Activated B cell treated with CpG ODN at 0.5 μM for 24 hours (primary cell): ENCODE measurements at places on chromosomes 16 and 17. TPM values are rescaled to one million over a fixed set of nuclear protein-coding genes. Genes with fewer than 3 reads are reported as not detected.

Gene FOXN1
- total RNA-seq, result not detected in 2 replicates

DNA sequence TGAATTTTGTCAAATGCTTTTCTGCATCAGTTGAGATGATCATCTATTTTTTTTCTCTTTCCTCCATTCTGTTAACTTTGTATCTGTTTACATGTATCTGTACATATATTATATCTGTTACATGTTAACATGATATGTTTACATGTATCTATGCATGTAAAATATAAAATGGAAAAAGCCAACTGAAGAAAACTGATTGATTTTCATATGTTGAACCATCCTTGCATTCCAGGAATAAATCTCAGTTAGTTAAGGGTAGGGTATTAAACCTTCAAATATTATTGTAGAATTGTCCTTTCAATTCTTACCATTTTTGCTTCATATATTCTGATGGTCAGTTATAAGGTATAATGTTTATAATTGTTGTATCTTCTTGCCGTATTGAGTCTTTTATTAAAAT lies 336.1 kb downstream of the ZFHX3 start:
- peaks cover 38% of the 10 kb centered on the region for H3K36me3 ChIP-seq
- H3K27ac ChIP-seq, result no peak overlapping the region
- H3K4me3 ChIP-seq, result no peak overlapping the region
- H3K27me3 ChIP-seq, result no peaks in the 10 kb centered on the region
- no peak for DNase-seq

DNA sequence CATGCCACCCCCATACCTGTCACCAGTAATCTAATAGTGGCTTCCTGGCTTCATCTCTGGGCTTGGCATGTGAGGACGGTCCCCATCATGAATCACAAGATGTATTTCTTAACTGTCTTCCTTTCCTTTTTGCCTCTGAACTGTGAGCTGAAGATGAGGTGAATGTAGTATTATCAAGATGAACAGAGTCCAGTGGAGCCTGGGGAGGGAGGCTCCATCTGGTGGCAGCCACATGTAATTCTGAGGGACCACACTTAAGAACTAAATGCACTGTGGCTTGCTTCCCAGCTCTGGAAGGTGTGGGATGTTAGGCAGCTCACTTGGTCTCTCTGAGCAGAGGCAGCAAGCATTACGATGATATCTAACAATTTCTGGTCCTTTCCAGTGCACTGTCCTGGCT lies 354.9 kb upstream of the ASIC2 start:
- peaks cover 6% of the 10 kb centered on the region for H3K27me3 ChIP-seq
- H3K27ac ChIP-seq, result no peak overlapping the region
- no peak for DNase-seq
- H3K4me3 ChIP-seq, result no peak overlapping the region
- H3K4me1 ChIP-seq, result no peaks in the 10 kb centered on the region
- no peaks in the 10 kb centered on the region for H3K36me3 ChIP-seq

DNA sequence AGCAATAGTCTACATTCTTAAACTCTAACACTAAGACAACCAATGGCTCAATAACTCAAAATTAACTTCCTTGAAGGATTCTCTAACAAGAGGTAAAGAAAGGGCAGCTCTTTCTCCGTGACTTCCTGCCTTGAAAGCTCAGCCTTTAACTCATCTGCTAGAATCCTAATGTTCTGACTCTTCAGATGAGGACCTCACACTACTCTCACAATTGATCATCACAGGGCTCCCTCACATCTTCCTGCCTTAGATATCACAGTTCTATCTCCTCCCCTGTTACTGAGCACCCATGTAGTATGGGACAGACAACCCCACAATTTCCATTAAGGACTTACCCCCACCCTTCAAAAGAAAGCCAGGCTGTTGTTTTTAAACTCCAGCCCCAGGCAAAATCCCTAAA lies 33.5 kb downstream of the SMURF2 start:
- no peak overlapping the region for H3K27ac ChIP-seq
- no peak overlapping the region for H3K4me3 ChIP-seq
- peaks cover 13% of the 10 kb centered on the region for H3K36me3 ChIP-seq
- no peak for DNase-seq
- peaks cover 40% of the 10 kb centered on the region for H3K4me1 ChIP-seq

- H3K27me3 ChIP-seq, result no peaks in the 10 kb centered on the region
- peaks cover 23% of the 10 kb centered on the region for H3K4me1 ChIP-seq
- no peak for DNase-seq
These were observed 9.9 kb downstream of the CCDC182 start for GRCh38 chr17:57735230-57735629.

DNA sequence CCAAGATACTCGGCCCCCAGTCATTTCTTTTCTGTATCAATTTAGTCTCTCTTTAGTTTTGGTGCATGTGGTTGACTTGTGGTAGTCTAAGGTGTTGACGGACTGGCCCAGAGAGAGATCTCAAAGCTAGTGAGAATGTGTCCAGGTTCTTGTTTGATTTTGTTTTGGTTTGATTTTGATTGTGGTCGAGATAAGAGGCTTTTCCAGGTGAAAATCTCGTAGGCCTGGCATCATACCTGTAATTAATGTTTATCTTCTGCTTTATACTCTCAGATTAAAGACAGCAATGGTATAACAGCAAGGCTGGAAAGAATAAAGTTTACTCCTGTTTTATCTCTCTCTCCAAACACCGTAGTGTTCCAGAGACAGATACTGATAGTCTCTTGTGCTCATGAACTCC lies 172.4 kb upstream of the CACNG5 start:
- H3K27ac ChIP-seq, result no peak overlapping the region
- no peaks in the 10 kb centered on the region for H3K36me3 ChIP-seq
- H3K4me3 ChIP-seq, result no peak overlapping the region
- no peak for DNase-seq

Gene DNAH9
- not detected in 2 replicates for total RNA-seq

DNA sequence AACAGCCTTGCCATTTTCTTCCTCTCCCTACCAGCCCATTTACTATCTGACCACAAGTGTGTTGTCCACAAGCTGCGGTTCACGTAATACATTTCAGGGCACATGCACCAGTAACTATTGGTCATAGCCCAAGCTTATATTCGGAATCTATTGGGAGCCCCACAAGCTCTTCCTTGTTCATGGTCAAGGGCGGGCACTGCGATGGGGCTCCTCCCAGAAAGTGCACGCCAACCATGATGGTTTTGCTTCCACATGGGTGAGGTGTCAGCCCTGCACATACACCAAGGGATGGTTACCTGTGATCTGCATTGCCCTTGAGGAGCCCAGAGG lies 12.1 kb downstream of the THRA start:
- H3K27ac ChIP-seq, result peak overlapping the region; percentile 30
- no peaks in the 10 kb centered on the region for H3K27me3 ChIP-seq
- no peak for DNase-seq
- H3K4me3 ChIP-seq, result no peak overlapping the region

- peak overlapping the region; percentile 66 for H3K27ac ChIP-seq
- no peak for DNase-seq
- peaks cover 29% of the 10 kb centered on the region for H3K4me1 ChIP-seq
- H3K27me3 ChIP-seq, result no peaks in the 10 kb centered on the region
- no peak overlapping the region for H3K4me3 ChIP-seq
- peaks cover 21% of the 10 kb centered on the region for H3K36me3 ChIP-seq
These were observed 76.6 kb downstream of the CMIP start for GRCh38 chr16:81521141-81521626.

- H3K27ac ChIP-seq, result no peak overlapping the region
- no peaks in the 10 kb centered on the region for H3K4me1 ChIP-seq
- no peak overlapping the region for H3K4me3 ChIP-seq
- no peaks in the 10 kb centered on the region for H3K36me3 ChIP-seq
These were observed 37.4 kb downstream of the PMFBP1 start for GRCh38 chr16:72134507-72134906.

DNA sequence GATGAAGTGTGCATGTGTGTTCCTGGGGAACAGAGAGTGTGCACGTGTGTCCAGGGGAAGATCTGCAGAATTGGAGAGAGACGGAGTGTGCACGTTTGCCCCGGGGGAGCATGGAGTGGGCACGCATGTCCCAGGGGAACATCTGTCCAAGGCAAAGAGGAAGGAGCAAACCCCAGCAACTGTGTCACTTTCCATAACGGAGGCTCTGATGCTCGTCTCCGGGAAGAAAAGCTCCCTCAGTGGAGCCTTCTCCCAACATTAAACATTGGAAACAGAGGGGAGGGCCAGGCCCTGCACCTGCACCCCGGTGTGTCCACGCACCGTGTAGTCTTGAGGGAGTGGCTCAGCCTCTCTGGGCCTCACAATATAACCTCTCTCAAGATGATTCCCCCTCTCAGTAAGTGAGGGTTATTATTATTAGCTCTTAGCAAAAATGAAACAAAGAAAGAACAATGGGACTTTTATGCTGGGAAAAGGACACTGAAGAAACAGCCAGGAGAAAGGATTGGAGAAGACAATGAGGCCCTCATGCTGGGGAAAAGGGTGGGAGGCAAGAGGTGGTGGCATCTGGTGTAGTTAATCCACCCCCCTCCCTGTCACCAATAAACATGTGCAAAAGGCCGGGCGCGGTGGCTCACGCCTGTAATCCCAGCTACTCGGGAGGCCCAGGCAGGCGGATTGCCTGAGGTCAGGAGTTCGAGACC lies 7.6 kb downstream of the RAB40B start:
- no peak overlapping the region for H3K27ac ChIP-seq
- H3K27me3 ChIP-seq, result no peaks in the 10 kb centered on the region
- peaks cover 5% of the 10 kb centered on the region for H3K36me3 ChIP-seq
- no peaks in the 10 kb centered on the region for H3K4me1 ChIP-seq
- no peak overlapping the region for H3K4me3 ChIP-seq
- no peak for DNase-seq

DNA sequence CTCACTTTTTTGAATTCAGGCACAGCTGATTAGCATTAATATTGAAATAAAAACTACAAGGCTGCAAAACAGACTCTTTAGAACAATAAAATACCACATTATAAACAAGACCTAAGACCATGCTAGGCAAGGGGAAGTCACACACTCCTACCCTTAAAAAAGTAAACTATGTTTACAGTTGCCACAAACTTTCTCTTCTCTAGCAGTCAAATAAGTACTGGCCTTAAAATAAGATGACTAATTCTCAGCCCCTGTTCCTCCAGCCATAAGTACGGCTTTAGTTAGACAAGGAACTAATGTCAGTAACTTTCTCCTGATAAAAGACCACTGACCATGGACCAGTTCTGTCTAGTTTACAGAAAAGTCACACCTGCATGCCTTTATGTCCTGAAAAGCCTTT lies 19.5 kb upstream of the CPHXL start:
- H3K4me1 ChIP-seq, result no peaks in the 10 kb centered on the region
- DNase-seq, result no peak
- no peak overlapping the region for H3K27ac ChIP-seq
- no peaks in the 10 kb centered on the region for H3K36me3 ChIP-seq

- H3K4me1 ChIP-seq, result no peaks in the 10 kb centered on the region
- H3K27ac ChIP-seq, result no peak overlapping the region
- peaks cover 2% of the 10 kb centered on the region for H3K27me3 ChIP-seq
- peaks cover 8% of the 10 kb centered on the region for H3K36me3 ChIP-seq
- no peak for DNase-seq
These were observed 155.3 kb downstream of the CYB561 start for GRCh38 chr17:63290784-63291183.

Gene UBALD1
- 17.2 and 23.4 TPM in 2 replicates for total RNA-seq

DNA sequence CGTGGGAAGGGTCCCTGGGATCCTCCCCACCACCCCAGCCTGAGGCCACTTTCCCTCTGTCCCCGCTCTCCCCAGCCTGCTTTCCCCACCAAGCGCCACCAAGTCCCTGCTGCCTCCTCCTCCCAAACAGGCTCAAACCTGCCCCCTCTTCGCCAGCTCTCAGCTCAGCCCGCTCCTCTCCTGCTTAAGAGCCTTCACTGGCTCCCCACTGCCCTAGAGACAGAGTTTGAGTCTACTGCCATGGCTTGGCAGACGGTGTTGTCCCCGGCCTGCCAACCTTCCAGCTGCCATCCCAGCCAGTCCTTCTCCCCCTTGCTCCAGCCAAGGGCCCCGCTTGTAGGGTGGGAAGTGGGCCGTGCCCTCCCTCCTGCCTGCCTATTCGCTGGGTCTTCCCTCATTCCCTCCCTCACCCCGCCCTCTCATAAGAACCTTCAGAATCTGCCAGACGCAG lies 11.1 kb downstream of the IL4R start:
- no peak overlapping the region for H3K4me3 ChIP-seq
- H3K27ac ChIP-seq, result peak overlapping the region; percentile 31
- peaks cover 89% of the 10 kb centered on the region for H3K4me1 ChIP-seq
- no peaks in the 10 kb centered on the region for H3K27me3 ChIP-seq
- no peak for DNase-seq
- H3K36me3 ChIP-seq, result peaks cover 71% of the 10 kb centered on the region

DNA sequence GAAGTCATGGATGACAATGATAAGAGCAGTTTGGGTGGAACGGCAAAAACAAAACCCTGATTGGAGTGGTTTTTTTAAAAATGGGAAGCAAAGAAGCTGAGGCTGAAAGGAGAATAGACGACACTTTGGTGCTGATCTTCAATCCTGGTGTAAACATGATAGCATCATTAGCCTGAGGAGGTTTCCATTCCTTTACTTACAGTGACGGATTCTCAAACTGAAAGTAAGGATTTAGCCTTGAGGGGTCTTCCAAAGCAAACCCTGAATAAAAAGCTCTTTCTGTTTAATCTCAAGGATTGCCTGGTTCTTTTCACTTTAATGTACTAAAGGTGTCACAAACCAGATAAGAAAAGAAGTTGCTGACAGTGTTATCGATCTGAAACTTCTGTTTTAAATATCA lies 69.3 kb downstream of the KCNJ2 start:
- H3K36me3 ChIP-seq, result no peaks in the 10 kb centered on the region
- DNase-seq, result no peak
- no peaks in the 10 kb centered on the region for H3K27me3 ChIP-seq
- no peak overlapping the region for H3K27ac ChIP-seq
- H3K4me3 ChIP-seq, result no peak overlapping the region

GRCh38 chr17:5526821-5527598 lies 40.6 kb downstream of the MIS12 start:
- no peak overlapping the region for H3K27ac ChIP-seq
- H3K4me3 ChIP-seq, result no peak overlapping the region
- peaks cover 83% of the 10 kb centered on the region for H3K36me3 ChIP-seq
- H3K4me1 ChIP-seq, result no peaks in the 10 kb centered on the region
- no peak for DNase-seq

Gene LDHD
- not detected in 2 replicates for total RNA-seq

Gene RASD1
- 0.86 and 1.0 TPM in 2 replicates for total RNA-seq

Gene KRT33B
- total RNA-seq, result not detected in 2 replicates

DNA sequence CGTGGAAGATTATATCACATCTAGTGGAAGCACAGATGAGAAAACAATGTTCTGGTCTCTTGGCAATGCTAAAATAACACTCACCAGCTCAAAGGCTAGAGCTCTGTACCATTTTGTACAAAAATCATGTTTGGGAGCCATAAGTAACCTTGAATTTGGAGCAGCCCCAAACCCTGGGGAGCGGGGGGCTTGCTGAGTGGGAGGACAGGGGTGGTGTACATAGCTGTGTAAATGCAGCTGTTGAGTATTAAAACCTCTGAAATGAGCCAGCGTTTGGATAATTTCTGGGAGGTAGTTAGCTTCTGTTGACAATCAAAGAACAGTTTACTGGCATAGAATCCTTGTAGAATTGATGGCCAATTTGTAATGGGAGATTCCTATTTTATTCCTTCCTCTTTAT lies 4.3 kb downstream of the MYH8 start:
- H3K4me3 ChIP-seq, result no peak overlapping the region
- no peaks in the 10 kb centered on the region for H3K4me1 ChIP-seq
- H3K27me3 ChIP-seq, result peaks cover 13% of the 10 kb centered on the region
- no peak overlapping the region for H3K27ac ChIP-seq

- no peaks in the 10 kb centered on the region for H3K36me3 ChIP-seq
- peak overlapping the region; percentile 44 for H3K4me3 ChIP-seq
- H3K4me1 ChIP-seq, result peaks cover 77% of the 10 kb centered on the region
- peak; percentile 53 for DNase-seq
These were observed 8.9 kb upstream of the C16orf74 start for GRCh38 chr16:85759631-85760419.

Gene CDK5R1
- 9.3 and 9.6 TPM in 2 replicates for total RNA-seq
